Melanocyte of skin (primary cell): ENCODE measurements at places on chromosomes 6 and 20. TPM values are rescaled to one million over a fixed set of nuclear protein-coding genes. Genes with fewer than 3 reads are reported as not detected.

The SRSF6 gene
- 55.9 and 66.5 TPM in 2 replicates for total RNA-seq

The ARFGEF3 gene
- total RNA-seq, result 1.3 and 1.7 TPM in 2 replicates

The LRP11 gene
- total RNA-seq, result 32.0 and 48.3 TPM in 2 replicates

The CDH26 gene
- total RNA-seq, result 0.15 TPM in 1 of 2 replicates, not detected in the other
